ENCODE measurements at places on chromosomes 3 and 15. TPM values are rescaled to one million over a fixed set of nuclear protein-coding genes. Genes with fewer than 3 reads are reported as not detected.

GRCh38 chr15:55992769-55993110 is 672 bp downstream of the NEDD4 start:
- peaks cover 21% of the 10 kb centered on the region for H3K4me1 ChIP-seq
- H3K36me3 ChIP-seq: no peaks in the 10 kb centered on the region
- no peaks in the 10 kb centered on the region for H3K27me3 ChIP-seq
- peak overlapping the region; percentile 55 for H3K27ac ChIP-seq
- peak; percentile 96 for DNase-seq

- DNase-seq: no peak
- no peaks in the 10 kb centered on the region for H3K4me1 ChIP-seq
- H3K27me3 ChIP-seq: no peaks in the 10 kb centered on the region
These were observed 154.4 kb downstream of the PEX5L start for GRCh38 chr3:179882292-179882691.

DNA sequence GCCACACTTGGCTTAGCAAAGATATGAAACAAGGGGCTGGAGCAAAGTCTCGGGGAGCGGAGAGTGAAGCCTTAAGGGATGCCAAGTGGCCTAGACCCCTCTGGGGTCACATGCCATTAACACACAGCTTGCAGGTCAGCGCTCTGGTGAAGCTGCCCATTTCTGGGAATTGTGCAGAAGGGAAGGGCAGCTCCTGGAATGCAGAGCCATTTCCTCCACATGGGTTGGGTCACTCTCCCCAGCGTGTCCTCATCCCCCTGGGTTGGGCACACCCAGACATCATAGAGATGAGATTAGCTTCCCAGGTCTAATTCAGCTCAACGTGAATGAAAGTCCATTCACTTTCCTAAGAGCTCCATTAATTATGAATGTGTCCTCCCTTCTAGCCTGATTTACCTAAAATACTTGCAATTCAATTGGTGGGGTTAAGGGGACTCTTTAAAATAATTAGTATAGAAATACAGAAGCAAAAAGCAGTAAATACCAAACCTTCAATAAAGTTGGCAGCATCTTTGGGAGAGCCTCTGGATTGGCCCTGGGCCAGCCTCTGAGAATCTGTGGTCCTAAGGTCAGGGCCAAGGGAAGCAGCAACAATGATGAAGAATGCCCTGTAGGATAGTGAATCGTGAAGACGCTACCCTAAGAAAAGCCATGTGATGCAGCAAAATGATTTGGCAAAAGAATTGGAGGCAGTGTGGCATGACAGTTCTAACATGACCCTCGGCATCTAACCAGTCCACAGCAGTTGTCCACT is 17.8 kb downstream of the MRAS start:
- no peak overlapping the region for H3K27ac ChIP-seq
- H3K4me1 ChIP-seq: peaks cover 14% of the 10 kb centered on the region
- no peak overlapping the region for H3K4me3 ChIP-seq
- no peak for DNase-seq
- no peaks in the 10 kb centered on the region for H3K27me3 ChIP-seq

DNA sequence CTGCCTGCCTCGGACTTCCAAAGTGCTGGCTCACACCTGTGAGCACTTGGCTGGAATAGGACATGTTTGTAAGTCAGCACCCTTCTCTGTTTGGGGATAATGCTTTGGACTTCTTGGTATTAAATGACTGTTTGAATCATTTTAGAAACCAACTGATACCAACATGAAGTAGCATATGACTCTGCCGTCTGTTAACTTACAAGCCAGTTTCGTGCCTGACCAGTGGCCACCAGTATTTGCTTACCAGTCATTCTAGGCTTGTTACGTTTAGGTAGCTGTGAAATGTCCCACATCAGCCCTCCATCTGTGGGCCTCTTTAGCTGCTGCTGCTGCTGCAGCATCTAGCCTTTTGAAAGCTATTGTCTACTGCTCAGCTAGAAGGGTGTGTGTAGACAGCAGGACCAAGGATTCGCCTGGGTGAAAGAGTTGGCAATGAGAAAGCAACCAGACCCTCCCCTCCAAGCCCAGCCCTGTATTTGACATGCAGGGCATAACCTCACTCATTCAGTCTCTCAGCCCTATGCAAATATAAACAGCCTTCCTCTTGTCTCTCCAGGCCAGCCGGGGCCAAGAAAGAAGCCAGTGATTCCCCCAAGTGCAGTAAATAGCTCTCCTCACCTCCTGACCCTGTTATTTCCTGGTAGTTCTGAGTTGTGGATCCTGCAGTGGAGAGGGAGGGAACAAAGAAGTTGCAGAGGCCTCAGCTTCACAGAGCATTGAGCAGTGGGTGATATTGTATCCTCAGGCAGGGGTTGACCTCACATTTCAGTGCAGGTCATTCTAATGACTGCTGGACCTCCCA is 51.0 kb downstream of the NKIRAS1 start:
- no peak overlapping the region for H3K27ac ChIP-seq
- H3K4me3 ChIP-seq: no peak overlapping the region
- peak; percentile 67 for DNase-seq

GRCh38 chr3:152549263-152549662 is 280.5 kb downstream of the MBNL1 start:
- no peak overlapping the region for H3K4me3 ChIP-seq
- no peaks in the 10 kb centered on the region for H3K4me1 ChIP-seq
- no peak overlapping the region for H3K27ac ChIP-seq
- no peaks in the 10 kb centered on the region for H3K36me3 ChIP-seq
- DNase-seq: no peak

- no peak for DNase-seq
- no peaks in the 10 kb centered on the region for H3K27me3 ChIP-seq
- H3K4me3 ChIP-seq: no peak overlapping the region
- H3K36me3 ChIP-seq: no peaks in the 10 kb centered on the region
These were observed 489.2 kb upstream of the ROBO2 start for GRCh38 chr3:76550522-76551201.

- no peaks in the 10 kb centered on the region for H3K36me3 ChIP-seq
- no peaks in the 10 kb centered on the region for H3K27me3 ChIP-seq
- no peak overlapping the region for H3K4me3 ChIP-seq
- no peak for DNase-seq
- peak overlapping the region; percentile 1 for H3K27ac ChIP-seq
These were observed 557.1 kb upstream of the CBLB start for GRCh38 chr3:106425916-106426315.

DNA sequence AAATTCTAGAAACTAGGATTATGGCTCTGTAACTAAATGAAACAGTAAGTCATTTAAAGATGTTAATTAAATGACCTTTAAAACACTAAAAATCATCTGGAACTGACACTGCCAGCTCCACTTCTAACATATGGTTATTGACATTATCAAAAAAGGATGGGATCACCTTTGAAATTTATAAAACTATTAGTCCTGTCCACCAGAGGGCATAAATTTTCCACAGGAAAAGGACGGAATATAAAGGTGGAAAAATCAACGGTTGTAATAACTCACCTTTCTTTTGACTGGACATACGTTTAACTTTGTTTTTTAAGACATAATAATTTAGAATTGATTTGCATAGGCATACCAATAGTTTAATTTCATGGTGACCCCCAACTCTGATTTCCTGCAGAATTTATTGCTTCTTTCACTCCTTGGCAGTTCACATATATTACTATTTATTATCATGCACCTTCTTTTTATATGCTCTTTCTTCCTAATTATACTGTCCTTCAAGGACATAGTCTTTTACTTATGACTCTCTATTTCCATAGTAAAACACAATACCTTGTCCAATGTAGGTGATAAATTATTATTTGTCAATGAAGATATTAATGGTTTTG is 345.7 kb downstream of the CADM2 start:
- no peaks in the 10 kb centered on the region for H3K4me1 ChIP-seq
- no peak overlapping the region for H3K4me3 ChIP-seq
- no peaks in the 10 kb centered on the region for H3K27me3 ChIP-seq
- no peaks in the 10 kb centered on the region for H3K36me3 ChIP-seq
- H3K27ac ChIP-seq: no peak overlapping the region

The CHRNB4 gene
- not detected for total RNA-seq

The RTP3 gene
- total RNA-seq: not detected

The MFGE8 gene
- total RNA-seq: 209 TPM

The CPA3 gene
- total RNA-seq: 2.1 TPM

All from osteoblast (primary cell).